ENCODE measurements at places on chromosomes 3 and 15.

DNA sequence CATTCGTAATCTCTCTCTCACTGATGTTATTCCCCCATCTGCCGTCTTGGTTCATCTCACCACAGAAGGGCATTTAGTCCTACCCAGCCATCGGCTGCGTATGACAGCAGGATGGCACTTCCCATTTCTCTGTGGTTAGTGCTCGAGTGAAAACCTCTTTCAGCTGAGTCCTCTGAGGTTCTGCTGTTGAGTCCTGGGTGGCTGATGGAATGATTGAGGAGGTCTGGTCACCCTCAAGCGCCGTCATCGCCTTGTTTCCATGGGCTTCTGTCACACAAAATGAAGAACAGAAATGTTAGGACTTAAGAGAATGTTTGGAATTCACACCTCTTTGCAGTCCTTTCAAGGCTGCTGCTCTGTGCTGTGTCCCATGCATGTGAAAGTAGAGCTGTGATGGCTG, 9.4 kb upstream of the SACM1L start:
- peak; percentile 85 for DNase-seq

GRCh38 chr3:73101881-73102280, 40.4 kb downstream of the EBLN2 start:
- no peak for DNase-seq

- no peak for DNase-seq
These were observed 950.7 kb upstream of the CFAP20DC start for GRCh38 chr3:60000311-60001105.

GRCh38 chr3:115930168-115930567, 306.9 kb downstream of the GAP43 start:
- DNase-seq, result no peak

DNA sequence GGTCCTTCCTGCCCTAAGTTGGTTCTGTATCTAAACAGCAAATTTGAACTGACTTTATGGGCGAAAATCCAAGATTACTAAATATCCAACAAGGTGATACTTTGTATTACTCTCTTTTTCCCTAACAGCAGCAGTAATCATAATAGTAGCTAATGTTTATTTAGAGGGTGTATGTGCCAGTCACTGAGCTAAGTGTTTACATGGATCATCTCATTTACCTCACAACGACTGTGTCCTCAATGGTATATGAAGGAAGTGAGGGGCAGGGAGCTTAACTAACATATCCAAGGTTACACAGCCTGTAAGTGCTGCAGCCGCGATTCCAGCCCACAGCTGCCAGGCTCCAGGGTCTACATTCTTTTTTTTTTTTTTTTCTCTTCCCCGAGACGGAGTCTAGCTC, 10.3 kb upstream of the LRRC34 start:
- no peak for DNase-seq

GRCh38 chr3:177571944-177572315, 374.6 kb upstream of the TBL1XR1 start:
- DNase-seq, result no peak

DNA sequence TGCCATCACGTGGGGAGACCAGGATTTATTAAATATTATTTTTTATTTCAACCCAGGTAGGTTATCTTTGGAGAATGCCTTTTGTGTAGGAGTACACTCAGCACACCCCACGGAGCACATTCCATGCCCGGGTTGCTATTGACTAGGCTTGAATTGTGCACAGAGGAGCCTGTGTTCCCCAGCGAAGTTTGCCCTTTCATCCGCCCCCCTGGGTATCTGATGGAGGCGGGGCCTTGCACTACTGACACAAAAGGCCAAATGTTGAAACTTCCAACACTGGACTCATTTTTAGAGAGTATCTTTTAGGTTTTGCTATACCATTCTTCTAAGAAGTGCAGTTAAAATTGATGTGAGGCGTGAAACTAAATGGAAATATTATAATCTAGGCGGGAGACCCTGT, 39.3 kb upstream of the PPP4R2 start:
- DNase-seq, result no peak

DNA sequence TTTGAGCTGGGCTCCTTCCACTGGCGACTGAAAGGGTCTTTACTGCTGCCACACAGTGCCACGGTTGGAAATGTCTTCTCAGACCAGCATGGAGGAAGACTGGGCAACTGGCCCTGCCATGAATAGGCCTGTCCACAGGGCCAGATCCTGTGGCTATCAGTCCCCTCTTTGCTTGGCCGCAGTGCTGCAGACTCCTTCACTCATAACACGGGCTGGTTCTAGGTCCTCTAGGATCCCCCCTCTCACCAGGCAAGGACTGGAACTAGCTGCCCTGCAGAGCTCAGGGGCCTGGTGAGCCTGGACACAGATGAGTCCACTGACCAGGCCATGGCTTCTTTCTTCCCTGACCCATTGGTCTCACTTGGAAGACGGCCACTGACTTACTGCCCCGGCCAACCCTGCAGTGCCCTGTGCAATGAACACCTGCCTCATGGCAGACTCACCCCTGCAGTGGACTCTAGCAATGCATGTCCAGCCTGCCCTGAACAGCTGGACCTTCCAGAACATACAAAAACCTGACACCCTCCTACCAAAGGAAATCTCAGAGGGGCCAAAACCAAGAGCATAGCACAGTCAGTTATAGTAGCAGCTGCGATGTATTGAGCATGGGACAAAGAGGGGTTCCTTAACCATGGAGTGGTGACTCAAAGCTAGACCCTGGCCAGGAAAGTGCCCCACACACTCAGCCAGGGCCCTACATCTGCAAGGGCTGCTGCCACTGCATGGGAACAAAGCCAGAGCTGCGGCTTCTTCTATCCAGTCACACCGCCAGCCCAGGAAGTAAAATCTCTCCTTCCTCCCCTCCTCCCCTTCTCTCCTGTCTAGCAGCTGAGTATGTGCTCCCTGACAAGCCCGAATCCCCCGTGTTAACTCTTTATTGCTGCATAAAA, 72.1 kb upstream of the ITGA11 start:
- no peak for DNase-seq

- DNase-seq, result peak; percentile 63
These were observed 10.5 kb upstream of the SLITRK3 start for GRCh38 chr3:165206454-165207266.

- DNase-seq, result no peak
These were observed 590.2 kb downstream of the RBMS3 start for GRCh38 chr3:29871087-29871486.

DNA sequence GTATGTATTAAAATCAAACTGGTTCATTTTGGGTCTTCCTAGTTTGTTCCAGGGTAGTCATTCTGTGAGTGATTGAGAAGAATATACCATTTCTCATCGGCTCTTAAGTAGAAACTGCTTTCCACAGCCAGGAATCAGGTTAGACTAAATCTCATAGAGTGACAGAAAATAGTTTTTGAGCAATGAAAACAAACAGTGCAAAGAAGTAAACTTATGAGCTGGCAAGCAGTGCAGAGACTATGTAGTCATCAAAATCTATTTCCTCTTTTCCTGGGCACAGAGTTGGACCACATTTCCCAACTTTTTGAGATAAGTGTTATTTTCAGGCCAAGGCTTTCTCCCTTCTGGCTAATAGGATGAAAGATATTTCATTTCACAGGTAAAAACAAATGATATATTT, 66.5 kb downstream of the UBE3A start:
- DNase-seq, result peak; percentile 69

GRCh38 chr15:40787344-40787841, 17.6 kb downstream of the C15orf62 start:
- DNase-seq, result peak; percentile 32

DNA sequence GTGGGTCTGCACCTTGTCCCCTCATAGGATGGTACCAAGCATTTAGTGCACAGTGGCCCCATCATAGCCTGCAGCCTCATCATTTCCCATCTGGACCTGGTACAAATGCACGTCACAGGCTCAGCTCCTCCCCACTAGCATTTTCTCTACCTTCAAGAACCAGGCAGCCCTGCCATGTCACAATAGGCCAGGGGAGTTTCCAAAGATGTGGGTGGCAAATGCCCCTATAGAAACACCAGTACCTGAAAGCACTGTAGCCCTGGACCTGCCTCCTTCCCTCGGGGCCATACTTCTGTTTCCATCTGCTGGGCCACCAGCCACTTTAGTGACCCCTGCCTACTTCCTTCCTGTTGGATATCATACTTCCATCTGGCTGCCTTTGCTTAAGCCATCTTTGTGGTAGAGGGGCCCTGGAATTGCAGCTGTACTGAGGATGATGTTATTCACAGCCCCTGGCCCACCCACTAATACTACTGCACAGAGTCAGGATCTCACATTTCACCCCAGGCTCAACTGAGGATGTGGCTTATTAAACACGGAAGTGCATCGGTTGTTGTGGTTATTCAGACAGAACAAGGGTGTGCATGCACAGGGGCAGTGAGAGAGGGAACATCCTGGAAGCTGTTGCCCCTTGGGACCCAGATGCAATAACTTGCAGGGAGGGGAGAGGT, 3.8 kb downstream of the TCTA start:
- DNase-seq, result peak; percentile 31

GRCh38 chr3:187811585-187812250, 66.5 kb upstream of the BCL6 start:
- peak; percentile 98 for DNase-seq

GRCh38 chr3:32913790-32914446, 37.5 kb upstream of the CCR4 start:
- DNase-seq, result no peak

DNA sequence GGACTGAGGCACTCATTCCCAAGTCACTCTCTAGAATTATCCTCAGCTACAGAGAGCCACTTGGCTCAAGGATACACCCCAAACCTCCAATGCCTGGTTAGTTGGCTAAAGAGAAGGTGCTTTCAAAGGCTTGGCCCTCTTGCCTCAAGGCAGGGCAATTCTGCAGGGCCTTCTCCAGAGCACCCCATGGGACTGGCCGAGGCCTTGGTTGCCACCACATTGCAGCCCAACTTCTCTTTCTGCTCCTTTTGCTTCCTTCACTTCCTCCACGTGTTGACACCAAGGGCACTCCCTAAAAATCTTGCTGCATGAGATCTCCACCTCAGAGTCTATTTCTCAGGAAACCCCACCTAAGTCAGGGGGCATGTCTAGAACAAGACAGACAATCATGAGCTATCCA, 36.7 kb downstream of the MEGF11 start:
- no peak for DNase-seq

DNA sequence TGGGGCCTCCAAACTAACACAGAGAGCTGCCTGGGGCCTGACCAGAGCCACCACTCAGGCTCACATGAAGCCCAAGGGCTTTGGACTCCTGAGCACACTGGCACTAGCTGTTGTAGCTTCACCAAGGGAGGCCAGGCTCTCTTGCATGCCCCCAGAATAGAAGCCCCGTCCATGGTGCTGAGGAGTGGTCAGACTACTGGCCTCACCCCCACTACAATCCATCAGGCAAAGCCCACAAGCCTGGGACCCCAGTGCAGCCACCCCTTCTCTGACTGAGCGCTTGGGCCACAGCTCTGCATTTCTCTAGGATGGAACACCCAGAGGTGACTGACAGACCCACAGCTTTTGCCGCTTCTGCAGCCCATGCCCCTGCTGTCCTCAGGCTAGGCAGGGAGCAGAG, 180.8 kb downstream of the PYDC2 start:
- no peak for DNase-seq

DNA sequence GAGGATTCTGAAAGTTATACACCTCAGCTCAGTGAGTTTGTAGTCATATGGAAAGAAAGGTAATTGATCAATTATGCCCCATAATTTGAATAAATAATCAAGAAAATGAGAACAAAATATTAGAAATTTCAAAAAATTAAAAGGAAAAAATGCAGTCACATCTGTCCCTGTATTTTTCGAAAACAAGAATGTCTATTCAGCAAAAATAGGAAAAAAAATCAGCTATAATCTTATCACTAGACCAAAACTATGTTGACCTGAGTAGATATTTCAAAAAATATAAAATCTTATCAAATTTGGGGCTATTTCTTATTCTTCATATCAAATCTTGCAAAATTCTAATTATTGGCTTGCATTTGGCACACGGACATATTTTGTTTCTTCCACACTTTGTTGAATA, 501.2 kb upstream of the CNTN3 start:
- no peak for DNase-seq

DNA sequence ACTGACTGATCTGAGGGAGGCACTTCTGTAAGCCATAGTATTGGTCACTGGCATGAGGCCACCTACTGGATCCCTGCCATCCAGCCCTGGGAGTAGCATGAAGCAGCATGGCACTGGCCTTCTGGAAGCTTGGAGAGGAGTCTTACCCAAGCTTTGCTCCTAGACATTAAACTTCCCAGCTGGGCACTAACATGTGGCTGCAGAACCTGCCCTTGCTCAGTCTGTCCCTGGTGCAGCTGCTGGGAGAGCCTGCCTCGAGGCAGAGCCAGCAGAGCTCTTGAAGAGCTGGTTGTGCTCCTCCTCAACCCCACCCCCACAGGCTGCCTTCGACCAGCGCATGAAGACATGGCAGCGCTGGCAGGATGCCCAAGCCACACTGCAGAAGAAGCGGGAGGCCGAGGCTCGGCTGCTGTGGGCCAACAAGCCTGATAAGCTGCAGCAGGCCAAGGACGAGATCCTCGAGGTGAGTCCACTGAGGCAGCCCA, 17.1 kb upstream of the SNX22 start:
- DNase-seq, result no peak

DNA sequence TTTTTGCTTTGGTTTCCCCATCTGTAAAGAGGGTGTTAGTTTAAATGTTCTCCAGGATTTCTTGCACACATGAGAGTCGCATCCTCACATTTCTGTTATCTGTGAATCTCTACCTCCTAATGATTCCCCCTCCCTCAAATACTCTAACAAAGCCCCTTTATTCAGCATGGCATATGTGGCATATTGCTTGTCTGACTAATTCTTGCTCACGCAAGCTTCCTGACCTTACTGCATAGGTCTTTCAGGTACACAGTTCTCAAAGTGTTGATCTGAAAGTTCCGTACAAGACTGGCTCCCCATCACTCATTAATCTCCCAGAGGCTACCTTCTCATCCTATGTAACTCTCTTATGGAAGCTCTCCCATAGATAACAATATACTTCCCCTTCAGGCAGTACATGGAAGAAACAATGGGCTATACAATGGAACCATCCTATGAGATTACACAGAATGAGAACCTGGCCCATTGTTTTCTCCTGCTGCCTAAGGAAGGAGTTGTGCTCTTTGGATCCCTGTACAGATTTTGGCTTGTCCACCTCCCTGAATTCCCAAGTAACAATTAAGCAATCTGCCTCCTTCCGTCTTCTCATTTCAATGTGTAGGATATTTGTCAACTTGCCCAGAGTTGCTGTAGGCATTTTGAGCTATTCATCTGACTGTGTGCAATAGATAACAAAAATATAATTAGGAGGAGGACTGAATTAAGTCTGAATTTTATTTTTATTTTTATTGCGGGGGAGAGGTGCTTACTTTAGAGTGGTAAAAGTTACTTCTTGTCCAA, 51.0 kb downstream of the PPARG start:
- DNase-seq, result no peak

- DNase-seq, result no peak
These were observed 18.4 kb upstream of the KLF13 start for GRCh38 chr15:31308185-31308639.

- DNase-seq, result no peak
These were observed 95.4 kb upstream of the AGBL1 start for GRCh38 chr15:85984241-85984640.

GRCh38 chr15:80288131-80288530, 36.1 kb upstream of the CTXND1 start:
- DNase-seq, result no peak

DNA sequence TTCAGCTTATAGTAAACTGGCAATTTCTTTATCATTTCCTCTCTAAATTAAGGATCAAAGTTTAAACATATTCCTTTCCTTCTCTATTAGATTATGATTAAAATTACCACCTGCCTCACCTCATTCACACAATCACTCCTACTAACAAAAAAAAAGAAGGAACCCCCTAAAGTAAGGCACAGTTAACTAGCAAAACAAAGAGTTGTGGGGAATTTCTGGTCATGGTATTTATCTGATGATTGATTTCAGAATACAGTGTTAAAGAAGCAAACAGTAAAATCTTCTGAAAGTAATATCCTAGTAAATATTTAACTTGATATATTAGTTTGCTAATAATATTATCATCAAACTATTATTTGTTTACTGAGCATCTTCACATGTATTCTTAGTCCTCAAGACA, 8.8 kb downstream of the GBE1 start:
- DNase-seq, result no peak

Data from inflammatory macrophage treated with lipopolysaccharide for 4 hours (primary cell).